ENCODE measurements at places on chromosomes 1 and 21. TPM values are rescaled to one million over a fixed set of nuclear protein-coding genes. Genes with fewer than 3 reads are reported as not detected.

- peak overlapping the region; percentile 78 for H3K27ac ChIP-seq
- no peaks in the 10 kb centered on the region for H3K27me3 ChIP-seq
- no peaks in the 10 kb centered on the region for H3K36me3 ChIP-seq
- peak overlapping the region; percentile 60 for H3K4me3 ChIP-seq
Measured at GRCh38 chr1:155651861-155652661, 36.5 kb downstream of the YY1AP1 start.

DNA sequence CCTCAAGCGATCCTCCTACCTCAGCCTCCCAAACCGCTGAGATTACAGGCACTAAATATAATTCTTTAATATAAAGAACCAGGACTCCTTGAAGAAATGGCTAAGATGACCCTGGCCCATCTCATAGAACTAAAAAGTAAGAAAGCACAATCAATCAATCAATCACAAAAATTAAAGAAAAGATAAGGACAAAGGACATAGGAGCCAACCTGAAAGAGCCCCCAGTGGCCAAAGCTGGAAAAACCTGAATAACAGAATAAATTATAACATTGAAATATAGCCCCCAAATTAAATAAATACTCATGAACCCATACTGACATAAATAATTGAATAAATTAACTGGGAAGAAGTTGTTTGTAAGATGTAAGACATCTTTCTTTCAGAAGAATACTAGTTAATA is 8.9 kb downstream of the NUP210L start:
- H3K27ac ChIP-seq: no peak overlapping the region
- DNase-seq: no peak
- H3K4me3 ChIP-seq: no peak overlapping the region

DNA sequence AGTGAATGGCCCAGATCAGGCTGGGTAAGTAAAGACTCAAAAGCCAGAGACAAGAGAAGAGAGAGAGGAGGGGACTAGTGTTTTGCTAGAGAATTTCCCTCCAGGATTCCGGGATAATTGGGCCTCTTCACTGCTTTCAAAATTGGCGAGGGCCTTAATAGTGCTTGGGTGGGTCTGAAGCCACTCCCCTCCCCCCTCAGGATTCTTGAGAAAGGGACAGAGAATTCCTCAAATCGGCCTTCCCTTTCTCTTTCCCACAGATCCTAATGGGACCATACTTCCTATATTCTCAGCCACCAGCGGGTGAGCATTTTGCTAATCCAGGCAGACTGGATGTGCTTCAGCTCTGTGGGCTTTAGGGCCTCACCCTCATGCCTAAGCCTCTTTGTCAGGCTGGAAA is 11.9 kb downstream of the SFN start:
- H3K4me1 ChIP-seq: no peaks in the 10 kb centered on the region
- H3K36me3 ChIP-seq: peaks cover 10% of the 10 kb centered on the region
- H3K4me3 ChIP-seq: no peak overlapping the region
- DNase-seq: no peak

- peak overlapping the region; percentile 88 for H3K4me3 ChIP-seq
- peak overlapping the region; percentile 49 for H3K27ac ChIP-seq
- no peaks in the 10 kb centered on the region for H3K27me3 ChIP-seq
- no peaks in the 10 kb centered on the region for H3K36me3 ChIP-seq
- H3K4me1 ChIP-seq: peaks cover 18% of the 10 kb centered on the region
Measured at GRCh38 chr1:198934901-198935305, 296.1 kb downstream of the PTPRC start.

GRCh38 chr1:225657462-225657989 is 4.6 kb upstream of the ENAH start:
- peak overlapping the region; percentile 94 for H3K27ac ChIP-seq
- DNase-seq: peak; percentile 89
- H3K4me1 ChIP-seq: peaks cover 45% of the 10 kb centered on the region
- H3K36me3 ChIP-seq: no peaks in the 10 kb centered on the region
- H3K4me3 ChIP-seq: peak overlapping the region; percentile 63
- no peaks in the 10 kb centered on the region for H3K27me3 ChIP-seq

- no peaks in the 10 kb centered on the region for H3K36me3 ChIP-seq
- H3K4me3 ChIP-seq: no peak overlapping the region
- H3K4me1 ChIP-seq: peaks cover 13% of the 10 kb centered on the region
- no peak for DNase-seq
Measured at GRCh38 chr1:204250428-204251030, 36.7 kb upstream of the GOLT1A start.

DNA sequence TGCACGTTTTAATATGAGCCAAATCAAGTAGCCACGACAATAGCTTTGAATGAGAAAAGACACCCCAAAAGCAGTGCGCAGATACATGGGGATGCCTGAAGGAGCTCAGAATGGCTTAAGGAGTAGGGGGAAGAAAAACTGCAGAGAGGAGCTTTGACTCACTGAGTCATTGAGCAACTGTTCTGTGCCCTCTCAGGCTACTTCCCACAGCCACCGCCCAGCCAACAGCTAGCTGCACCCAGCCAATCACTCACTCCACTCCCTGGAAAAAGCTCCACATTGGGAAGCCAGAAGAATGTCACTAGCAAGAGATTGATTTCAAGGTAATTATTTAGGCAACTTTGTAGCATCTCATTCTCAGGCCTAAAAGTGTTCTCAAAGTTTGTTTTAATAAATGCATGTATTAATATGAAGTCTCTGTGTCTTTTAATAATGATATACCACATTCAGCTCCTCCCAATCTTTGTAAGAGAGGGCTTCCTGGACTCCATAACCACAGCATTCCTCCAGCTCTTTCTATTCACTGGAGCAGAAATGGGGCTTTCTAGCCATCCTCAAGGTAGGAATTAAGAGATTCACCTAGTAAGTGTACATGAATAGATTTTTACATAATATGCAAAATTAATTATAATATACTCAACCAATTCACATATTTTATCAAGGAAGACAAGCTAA is 16.8 kb downstream of the DUSP10 start:
- H3K27ac ChIP-seq: peak overlapping the region; percentile 57
- DNase-seq: peak; percentile 91
- H3K36me3 ChIP-seq: no peaks in the 10 kb centered on the region
- peak overlapping the region; percentile 51 for H3K4me3 ChIP-seq
- no peaks in the 10 kb centered on the region for H3K27me3 ChIP-seq
- peaks cover 67% of the 10 kb centered on the region for H3K4me1 ChIP-seq

DNA sequence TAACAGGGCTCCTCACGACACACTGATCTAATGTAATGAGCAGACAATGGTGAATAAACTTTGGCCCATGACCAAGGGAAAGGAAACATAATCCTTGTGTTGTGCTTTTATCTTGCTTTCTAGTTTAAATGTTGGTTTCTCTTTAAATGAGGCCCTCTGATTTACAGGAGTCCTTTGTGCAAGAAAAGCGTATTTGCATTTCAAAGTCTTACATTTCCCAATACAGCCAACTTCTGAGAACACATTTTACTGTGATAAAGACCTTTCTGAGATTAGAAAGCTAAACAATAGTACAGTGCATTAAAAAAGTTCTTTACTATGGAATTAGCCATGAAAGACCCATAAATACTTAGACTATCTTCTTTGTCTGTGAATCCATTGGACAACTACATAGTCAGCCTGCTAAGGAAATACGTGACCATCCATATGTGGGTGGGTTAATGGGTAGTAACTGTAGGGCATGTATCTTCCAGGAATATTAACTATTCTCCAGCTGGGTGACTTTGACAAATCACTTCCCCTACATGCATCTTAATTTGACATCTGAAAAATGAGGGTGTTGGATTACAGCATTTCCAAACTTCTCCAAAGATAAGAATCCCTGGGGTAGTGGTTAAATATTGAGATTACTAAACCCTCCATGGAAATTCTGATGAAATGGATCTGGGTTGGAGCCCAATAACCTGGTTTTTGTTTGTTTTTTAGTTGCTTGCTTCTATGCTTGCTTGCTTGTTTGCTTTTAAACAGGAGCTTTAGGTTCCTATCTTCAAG is 50.3 kb upstream of the USP1 start:
- H3K4me3 ChIP-seq: no peak overlapping the region
- no peaks in the 10 kb centered on the region for H3K36me3 ChIP-seq

- no peak for DNase-seq
- H3K27me3 ChIP-seq: no peaks in the 10 kb centered on the region
- H3K27ac ChIP-seq: peak overlapping the region; percentile 93
- H3K36me3 ChIP-seq: no peaks in the 10 kb centered on the region
Measured at GRCh38 chr1:115183721-115184259, 94.5 kb upstream of the TSPAN2 start.

DNA sequence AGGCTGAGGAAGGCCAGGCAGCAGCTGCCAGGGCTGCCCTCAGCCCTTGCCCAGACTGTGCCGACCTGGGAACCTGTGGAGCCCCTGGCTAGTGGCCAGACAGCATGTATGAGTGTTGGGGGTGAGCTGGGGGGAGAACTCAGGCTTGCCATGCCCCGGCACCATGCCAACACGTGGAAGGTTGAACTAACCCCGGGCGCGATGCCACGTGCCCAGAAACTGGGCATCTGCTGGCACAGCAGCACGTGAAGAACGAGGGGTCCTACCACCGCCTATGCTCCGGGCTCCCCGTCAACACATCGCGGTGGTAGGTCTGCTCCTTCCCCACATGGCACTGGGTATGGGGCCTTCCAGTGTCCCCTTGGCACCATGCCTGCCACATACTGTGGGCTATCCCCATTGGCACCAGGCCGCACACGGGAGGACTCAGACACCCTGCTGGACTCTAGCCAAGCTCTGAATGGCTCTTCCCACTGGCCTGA is 68.7 kb downstream of the CASZ1 start:
- no peaks in the 10 kb centered on the region for H3K36me3 ChIP-seq
- H3K27ac ChIP-seq: no peak overlapping the region
- DNase-seq: no peak
- H3K27me3 ChIP-seq: 0 out of 2 replicates have a peak, but pooled peaks cover 7% of the 10 kb centered on the region
- H3K4me3 ChIP-seq: no peak overlapping the region

DNA sequence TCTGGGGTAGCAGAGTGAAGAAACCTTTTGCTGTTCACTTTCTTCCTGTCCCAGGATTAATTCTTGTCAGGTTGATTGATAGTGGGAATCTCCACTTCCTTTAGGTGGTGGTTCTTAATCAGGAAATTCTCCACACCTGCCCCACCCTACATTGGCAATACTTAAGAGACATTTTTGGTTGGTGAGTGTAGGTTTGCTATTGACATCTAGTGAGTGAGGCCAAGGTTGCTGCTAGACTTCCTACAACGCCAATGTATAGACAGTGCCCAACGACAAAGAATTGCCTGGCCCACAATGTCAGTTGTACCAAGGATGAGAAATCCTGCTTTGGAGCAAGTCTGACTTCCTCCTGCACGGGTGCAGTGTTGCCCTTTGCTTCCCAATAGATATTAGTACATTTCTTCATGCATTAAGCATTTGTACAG is 38.5 kb downstream of the MAP3K7CL start:
- DNase-seq: no peak
- H3K27me3 ChIP-seq: no peaks in the 10 kb centered on the region
- H3K36me3 ChIP-seq: no peaks in the 10 kb centered on the region
- peaks cover 15% of the 10 kb centered on the region for H3K4me1 ChIP-seq

LORICRIN gene
- total RNA-seq: not detected

TDRD5 gene
- total RNA-seq: not detected

SCAMP3 gene
- 80.5 TPM for total RNA-seq

MIXL1 gene
- total RNA-seq: not detected

SLC44A5 gene
- not detected for total RNA-seq

LYPD8 gene
- total RNA-seq: not detected

INTS7 gene
- 9.6 TPM for total RNA-seq

All from GM23248 (cell line).